ENCODE measurements at places on chromosomes 1 and 21. TPM values are rescaled to one million over a fixed set of nuclear protein-coding genes. Genes with fewer than 3 reads are reported as not detected.

DNA sequence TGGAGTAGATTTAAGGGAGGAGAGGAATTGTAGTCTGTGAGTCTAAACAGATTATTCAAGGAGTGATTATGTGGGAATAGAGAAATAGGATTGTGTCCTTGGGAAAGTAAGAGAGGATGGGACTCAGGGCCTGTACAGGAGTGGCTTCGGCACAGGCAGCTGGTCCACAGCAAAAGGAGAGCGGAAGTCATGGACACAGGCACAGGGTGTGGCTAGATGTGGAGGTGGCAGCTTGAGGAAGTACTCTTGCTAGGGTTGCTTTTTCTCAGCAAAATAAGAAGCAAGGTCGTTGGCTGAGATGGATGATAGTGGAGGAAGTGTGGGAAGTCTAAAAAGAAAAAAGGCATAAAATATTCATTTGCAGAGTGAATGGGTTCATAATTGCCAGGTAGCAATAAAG is 18.5 kb upstream of the ZNF648 start:
- no peak for DNase-seq

- no peak for DNase-seq
Measured at GRCh38 chr21:40049031-40049930, 182.0 kb downstream of the PCP4 start.

The OR2AK2 gene
- not detected for total RNA-seq

DNA sequence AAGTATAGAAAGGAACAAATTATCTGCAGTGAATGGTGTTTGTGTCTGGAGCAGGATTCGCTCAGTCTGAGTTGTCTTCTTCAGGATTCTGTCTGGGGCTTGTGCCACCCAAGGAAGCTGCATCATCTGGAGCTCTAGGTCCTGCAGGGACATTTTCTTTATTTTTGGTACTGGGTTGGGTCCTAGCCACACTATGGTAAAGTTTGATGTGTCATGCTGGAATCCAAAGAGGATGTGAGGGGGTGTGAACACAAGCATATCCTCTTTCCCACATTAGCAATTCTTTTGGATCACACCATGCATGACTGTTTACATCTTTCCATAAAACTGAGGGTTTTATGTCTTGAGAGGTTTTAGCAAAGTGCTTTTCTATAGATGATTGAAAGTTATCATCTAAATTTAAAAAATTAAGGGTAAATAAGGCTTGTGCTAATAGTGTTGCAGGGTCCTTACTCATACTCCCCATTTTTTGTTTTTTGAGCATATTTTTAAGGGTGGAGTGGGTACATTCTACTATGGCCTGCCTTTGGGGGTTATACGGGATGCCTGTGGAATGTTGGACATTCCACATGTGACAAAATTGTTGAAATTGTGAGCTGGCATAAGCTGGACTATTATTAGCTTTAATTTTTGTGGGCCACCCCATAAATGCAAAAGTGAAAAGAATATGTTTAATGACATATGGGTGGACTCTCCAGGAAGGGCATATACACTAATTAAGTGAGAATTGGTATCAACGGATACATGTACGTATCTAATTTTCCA is 152.0 kb upstream of the HMCN1 start:
- no peak for DNase-seq

- no peak for DNase-seq
Measured at GRCh38 chr1:238476841-238477240, 586.1 kb upstream of the ZP4 start.

The LRRC53 gene
- not detected for total RNA-seq

The TMEM51 gene
- total RNA-seq: 3.5 TPM

The ASCL5 gene
- total RNA-seq: not detected

The TFF2 gene
- total RNA-seq: not detected

The KCNJ9 gene
- total RNA-seq: not detected

The CLEC20A gene
- total RNA-seq: not detected

The KRTAP13-2 gene
- not detected for total RNA-seq

DNA sequence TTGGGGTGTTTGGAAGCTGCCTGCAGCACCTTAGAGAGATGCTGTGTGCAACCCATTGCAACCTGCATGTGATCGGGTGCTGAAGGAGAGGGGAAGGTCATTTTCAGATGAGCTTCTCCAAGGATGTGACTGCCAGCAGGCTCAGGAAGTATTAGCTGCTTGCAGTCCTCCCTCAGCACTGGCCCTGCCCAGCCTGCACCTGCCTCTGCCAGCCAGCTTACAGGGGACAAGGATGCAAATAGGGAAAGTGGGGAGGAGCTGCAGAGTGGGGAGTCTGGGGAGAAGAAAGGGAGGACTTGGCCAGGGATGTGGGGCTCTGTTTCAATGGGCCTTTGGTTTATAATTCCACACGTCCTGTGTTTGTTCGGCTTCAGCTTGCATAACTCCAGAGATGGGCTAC is 254.5 kb downstream of the RRAGC start:
- no peak for DNase-seq

The RGS18 gene
- total RNA-seq: 0.91 TPM

GRCh38 chr1:207965392-207966387 is 54.8 kb upstream of the CD34 start:
- DNase-seq: no peak

DNA sequence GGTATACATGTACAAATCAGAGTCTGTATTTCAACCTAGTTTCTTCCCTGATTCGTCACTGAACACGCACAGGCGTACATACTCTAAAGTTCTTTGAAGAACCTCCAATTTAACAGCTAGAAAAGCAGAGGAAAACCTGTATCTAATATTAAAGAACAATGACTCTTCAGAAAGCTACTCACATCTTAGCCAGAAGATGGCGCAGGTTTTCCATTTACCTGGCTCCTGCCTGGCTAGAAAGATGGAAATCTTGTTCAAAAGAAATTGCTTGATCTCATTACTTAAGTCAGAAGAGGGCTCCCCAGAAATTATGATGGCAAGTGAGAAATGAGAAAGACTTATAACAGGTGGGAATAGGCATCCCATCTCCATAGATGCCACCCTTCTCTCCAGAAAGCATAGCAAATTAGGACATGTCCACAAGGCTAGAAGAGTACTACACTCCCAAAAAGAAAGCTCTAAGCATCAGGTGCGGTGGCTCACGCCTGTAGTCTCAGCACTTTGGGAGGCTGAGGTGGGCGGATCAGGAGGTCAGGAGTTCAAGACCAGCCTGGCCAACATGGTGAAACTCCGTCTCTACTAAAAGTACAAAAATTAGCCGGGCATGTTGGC is 19.0 kb upstream of the L1TD1 start:
- DNase-seq: no peak

The AMPD1 gene
- not detected for total RNA-seq

GRCh38 chr1:22325531-22326371 is 125.9 kb upstream of the ZBTB40 start:
- no peak for DNase-seq

The MYBPH gene
- not detected for total RNA-seq

DNA sequence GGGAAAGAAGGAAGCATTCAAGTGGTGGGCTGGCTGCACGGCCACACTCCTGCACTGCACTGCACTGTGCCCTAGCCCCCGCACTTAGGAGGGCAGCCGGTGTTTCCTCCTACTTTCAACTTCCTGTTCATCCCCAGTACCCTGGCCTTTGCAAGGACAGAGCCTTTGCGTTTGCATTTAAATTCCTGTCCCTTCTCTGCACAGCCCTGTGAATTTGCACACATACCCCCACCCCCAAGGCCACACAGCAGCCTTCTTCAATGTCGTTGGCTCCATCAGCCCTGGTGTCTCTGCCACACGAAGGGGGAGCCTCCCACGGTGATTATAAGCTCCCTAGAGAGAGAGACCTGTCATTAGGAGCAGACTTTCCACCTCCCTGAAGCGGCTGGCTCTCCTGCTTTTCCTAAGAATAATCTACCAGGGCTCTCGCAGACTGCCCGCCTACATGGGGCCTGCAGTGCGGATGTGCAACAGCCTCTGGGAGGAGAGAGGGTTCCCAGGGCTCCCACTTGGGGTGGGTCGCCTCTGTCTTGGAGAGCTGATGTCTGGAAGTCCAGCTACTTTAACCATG is 13.2 kb upstream of the SLC45A3 start:
- DNase-seq: no peak
